Uterine smooth muscle cell (primary cell): ENCODE measurements at places on chromosomes 2 and 18. TPM values are rescaled to one million over a fixed set of nuclear protein-coding genes. Genes with fewer than 3 reads are reported as not detected.

NDC80 gene
- 17.2 and 64.5 TPM in 2 replicates for total RNA-seq

CHRNA1 gene
- total RNA-seq, result not detected in 2 replicates

CD8B gene
- total RNA-seq, result not detected in 2 replicates

LAMA3 gene
- 5.1 and 30.5 TPM in 2 replicates for total RNA-seq

INO80B gene
- 10.7 and 15.2 TPM in 2 replicates for total RNA-seq

CROCC2 gene
- total RNA-seq, result under 0.01 TPM in 1 of 2 replicates, not detected in the other

IL18R1 gene
- total RNA-seq, result 0.12 and 0.33 TPM in 2 replicates

MOGAT1 gene
- total RNA-seq, result not detected in 2 replicates

KCTD1 gene
- total RNA-seq, result 7.4 and 11.2 TPM in 2 replicates

MAP2 gene
- total RNA-seq, result 2.4 and 13.4 TPM in 2 replicates

LIPG gene
- 18.4 and 29.7 TPM in 2 replicates for total RNA-seq

SH2D6 gene
- total RNA-seq, result 0.89 and 1.4 TPM in 2 replicates

RAB17 gene
- 0.11 and 0.12 TPM in 2 replicates for total RNA-seq

CRYGD gene
- not detected in 2 replicates for total RNA-seq

TEKT4 gene
- not detected in 2 replicates for total RNA-seq

CGREF1 gene
- 1.4 and 6.2 TPM in 2 replicates for total RNA-seq

LBH gene
- total RNA-seq, result 22.2 and 56.1 TPM in 2 replicates

MITD1 gene
- 32.1 and 40.6 TPM in 2 replicates for total RNA-seq

AQP4 gene
- total RNA-seq, result not detected in 2 replicates

CTAGE1 gene
- total RNA-seq, result not detected in 2 replicates

SMAD2 gene
- total RNA-seq, result 107 and 112 TPM in 2 replicates

EFR3B gene
- 0.55 and 0.87 TPM in 2 replicates for total RNA-seq

PELI1 gene
- 9.5 and 13.1 TPM in 2 replicates for total RNA-seq

LRATD1 gene
- 2.0 and 3.5 TPM in 2 replicates for total RNA-seq

PPIL3 gene
- 26.8 and 74.4 TPM in 2 replicates for total RNA-seq

CYTIP gene
- not detected in 2 replicates for total RNA-seq

DNAJC5G gene
- total RNA-seq, result not detected in 2 replicates

CDK15 gene
- total RNA-seq, result 3.1 and 3.4 TPM in 2 replicates

HOXD12 gene
- 0.33 and 0.37 TPM in 2 replicates for total RNA-seq

CHRNG gene
- total RNA-seq, result not detected in 2 replicates

SRD5A2 gene
- not detected in 2 replicates for total RNA-seq

CCDC85A gene
- 2.4 and 4.6 TPM in 2 replicates for total RNA-seq

RGPD3 gene
- total RNA-seq, result 0.33 and 0.37 TPM in 2 replicates

TRIB2 gene
- 10.6 and 26.4 TPM in 2 replicates for total RNA-seq

RESP18 gene
- not detected in 2 replicates for total RNA-seq

OR6B2 gene
- total RNA-seq, result not detected in 2 replicates
